Muscle of leg (tissue), 16 donors: ENCODE measurements at places on chromosomes 4 and X. TPM values are rescaled to one million over a fixed set of nuclear protein-coding genes. Genes with fewer than 3 reads are reported as not detected.

Gene C4orf36
- total RNA-seq = 0.44 TPM

Gene BCORL1
- total RNA-seq = 4.3 TPM

Gene TCEAL6
- not detected for total RNA-seq

Gene SH3D19
- 29.3 TPM for total RNA-seq

DNA sequence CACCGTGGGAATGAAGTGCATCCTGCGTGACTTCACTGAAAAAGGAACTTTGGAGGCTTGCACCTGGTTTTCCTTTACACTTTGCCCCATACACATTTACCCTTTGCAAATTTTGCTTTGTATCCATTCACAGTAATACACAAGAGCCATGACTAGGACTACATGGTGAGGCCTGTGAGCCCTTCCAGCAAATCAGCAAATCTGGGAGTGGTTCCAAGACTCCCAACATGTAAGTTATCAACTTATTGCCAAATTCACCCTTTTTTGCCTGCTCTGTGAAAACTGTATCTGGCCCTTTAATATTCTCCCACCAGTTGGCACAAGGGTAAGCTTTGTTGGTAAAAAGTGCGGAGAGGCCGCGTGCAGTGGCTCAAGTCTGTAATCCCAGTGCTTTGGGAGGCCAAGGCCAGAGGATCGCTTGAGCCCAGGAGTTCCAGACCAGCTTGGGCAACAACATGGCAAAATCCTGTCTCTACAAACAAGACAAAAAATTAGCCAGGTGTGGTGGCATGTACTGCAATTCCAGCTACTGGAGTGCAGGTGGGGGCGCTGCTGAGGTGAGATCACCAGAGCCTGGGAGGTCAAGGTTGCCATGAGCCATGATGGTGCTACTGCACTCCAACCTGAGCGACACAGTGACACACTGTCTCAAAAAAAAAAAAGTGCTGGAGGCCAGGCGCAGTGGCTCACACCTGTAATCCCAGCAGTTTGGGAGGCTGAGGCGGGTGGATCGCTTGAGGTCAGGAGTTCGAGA is 5.0 kb downstream of the PRMT9 start:
- DNase-seq = peak; percentile 4
- H3K27ac ChIP-seq = no peak overlapping the region
- H3K27me3 ChIP-seq = no peaks in the 10 kb centered on the region
- H3K4me3 ChIP-seq = no peak overlapping the region

- no peaks in the 10 kb centered on the region for H3K36me3 ChIP-seq
- no peak overlapping the region for H3K4me3 ChIP-seq
- DNase-seq = no peak
- H3K27ac ChIP-seq = no peak overlapping the region
- H3K4me1 ChIP-seq = no peaks in the 10 kb centered on the region
- H3K27me3 ChIP-seq = no peaks in the 10 kb centered on the region
Observed at GRCh38 chr4:11250510-11250909, 178.2 kb downstream of the HS3ST1 start.

DNA sequence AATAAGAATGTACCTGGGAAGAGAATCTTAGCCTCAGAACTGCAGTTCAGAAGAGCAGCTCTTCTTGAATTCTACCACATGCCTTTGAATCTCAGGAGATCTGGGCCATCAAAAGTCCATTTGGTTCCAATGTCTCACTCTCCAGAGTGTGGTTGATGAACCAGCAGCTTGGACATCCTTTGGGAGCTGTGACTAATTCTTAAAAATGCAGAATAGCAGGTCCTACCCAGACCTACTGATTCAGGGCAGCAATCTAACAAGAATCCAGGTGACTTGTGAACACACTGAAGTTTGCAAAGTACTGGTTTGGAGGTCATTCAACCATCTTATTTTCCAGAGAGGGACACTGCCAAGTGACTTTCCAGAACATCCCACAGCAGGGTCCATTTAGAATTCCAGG is 244.7 kb downstream of the PACRGL start:
- no peak overlapping the region for H3K4me3 ChIP-seq
- H3K27me3 ChIP-seq = no peaks in the 10 kb centered on the region
- no peaks in the 10 kb centered on the region for H3K36me3 ChIP-seq
- no peaks in the 10 kb centered on the region for H3K4me1 ChIP-seq

DNA sequence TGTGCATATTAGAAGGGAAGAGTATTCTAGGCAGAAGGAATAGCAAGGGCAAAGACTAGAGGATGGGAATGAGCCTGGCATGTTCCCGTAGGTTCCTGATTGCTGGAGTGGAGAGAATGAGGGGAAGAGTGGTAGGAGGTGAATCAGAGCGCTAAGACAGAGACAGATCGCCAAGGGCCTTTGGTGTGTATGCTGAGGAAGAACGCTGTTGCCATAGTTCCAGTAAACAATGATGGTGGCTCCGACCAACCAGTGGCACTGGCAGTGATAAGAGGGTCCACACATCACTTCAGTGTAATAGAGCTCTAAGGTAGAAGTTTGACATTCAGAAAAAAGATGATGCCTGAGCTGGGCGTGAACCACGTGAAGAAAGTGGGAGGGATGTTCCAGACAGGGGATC is 966 bp downstream of the TBC1D25 start:
- H3K4me3 ChIP-seq = no peak overlapping the region
- no peaks in the 10 kb centered on the region for H3K27me3 ChIP-seq
- peaks cover 5% of the 10 kb centered on the region for H3K4me1 ChIP-seq

- H3K4me3 ChIP-seq = no peak overlapping the region
- H3K36me3 ChIP-seq = no peaks in the 10 kb centered on the region
- no peak for DNase-seq
- H3K27ac ChIP-seq = no peak overlapping the region
Observed at GRCh38 chr4:47814618-47815295, 23.1 kb downstream of the CORIN start.

DNA sequence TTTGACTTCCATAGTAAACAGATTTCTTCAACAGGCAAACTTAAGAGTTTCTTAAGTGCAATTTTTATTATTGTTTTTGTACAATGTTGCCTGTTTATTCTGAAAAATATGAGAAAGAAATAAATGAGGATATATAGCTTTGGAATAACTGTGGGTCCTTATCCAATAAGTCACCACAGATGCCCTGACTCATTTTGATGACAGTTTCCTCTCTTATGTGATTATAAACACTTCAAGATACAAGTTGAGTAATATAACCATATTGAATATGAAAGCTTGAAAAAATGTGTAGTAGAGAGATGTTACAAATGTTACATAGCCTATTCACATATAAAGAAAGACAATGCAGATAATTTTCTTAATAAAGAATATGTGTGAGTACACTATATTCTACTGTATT is 931.6 kb downstream of the RAPGEF2 start:
- no peaks in the 10 kb centered on the region for H3K36me3 ChIP-seq
- no peak for DNase-seq
- no peak overlapping the region for H3K27ac ChIP-seq
- no peaks in the 10 kb centered on the region for H3K4me1 ChIP-seq
- no peak overlapping the region for H3K4me3 ChIP-seq
- H3K27me3 ChIP-seq = no peaks in the 10 kb centered on the region

- no peaks in the 10 kb centered on the region for H3K36me3 ChIP-seq
- no peak overlapping the region for H3K27ac ChIP-seq
- H3K27me3 ChIP-seq = no peaks in the 10 kb centered on the region
- no peaks in the 10 kb centered on the region for H3K4me1 ChIP-seq
- no peak overlapping the region for H3K4me3 ChIP-seq
Observed at GRCh38 chrX:144253356-144253755, 369.5 kb downstream of the UBE2NL start.

DNA sequence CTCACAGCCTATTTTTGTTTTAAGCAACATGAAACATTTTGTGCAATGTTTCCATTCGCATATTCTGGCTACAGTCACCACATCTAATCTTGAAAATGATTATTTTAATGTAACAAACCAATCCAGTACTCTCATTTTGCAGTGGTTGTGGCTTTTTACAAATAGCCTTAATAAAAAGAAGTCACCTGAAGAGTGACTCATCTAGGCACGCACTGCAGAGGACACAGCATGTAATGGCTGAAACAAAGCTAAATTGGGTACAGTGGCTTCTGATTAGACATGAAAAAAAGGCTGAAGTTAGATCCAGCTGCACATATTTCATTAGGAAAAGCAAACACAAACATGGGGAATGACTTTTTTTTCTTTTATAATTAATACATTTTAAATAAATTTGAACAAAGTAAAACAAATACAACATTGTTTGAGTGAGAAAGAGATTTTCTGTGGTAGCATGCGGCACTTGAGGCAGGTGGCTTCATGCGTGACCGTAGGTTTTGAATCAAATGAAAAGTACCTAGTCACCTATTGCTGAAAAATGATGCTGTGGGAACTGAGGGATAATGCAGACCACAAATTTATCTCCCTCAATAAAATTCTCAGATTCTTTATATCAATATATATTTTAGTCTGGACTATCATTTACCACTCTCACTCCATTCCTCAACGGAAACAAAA is 240.8 kb upstream of the DDX53 start:
- no peaks in the 10 kb centered on the region for H3K27me3 ChIP-seq
- no peaks in the 10 kb centered on the region for H3K36me3 ChIP-seq
- no peak overlapping the region for H3K27ac ChIP-seq
- H3K4me3 ChIP-seq = no peak overlapping the region
- DNase-seq = no peak

DNA sequence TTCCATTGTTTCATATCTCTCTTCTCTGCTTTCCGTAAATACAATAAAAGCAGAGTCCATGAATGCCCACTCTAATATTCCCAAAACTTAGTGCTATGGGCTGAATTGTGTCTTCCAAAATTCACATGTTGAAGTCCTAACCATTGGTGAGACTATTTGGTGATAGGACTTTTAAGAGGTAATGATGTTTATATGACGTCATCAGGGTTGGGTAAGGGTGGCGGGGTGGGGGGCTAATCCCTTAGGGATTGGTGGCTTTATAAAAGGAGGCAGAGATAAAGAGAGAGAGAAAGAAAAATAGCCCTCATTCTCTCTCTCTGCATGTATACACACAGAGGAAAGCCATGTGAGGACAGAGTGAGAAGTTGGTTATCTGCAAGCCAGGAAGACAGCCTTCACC is 722.2 kb downstream of the DMD start:
- no peak overlapping the region for H3K27ac ChIP-seq
- peaks cover 2% of the 10 kb centered on the region for H3K27me3 ChIP-seq

- peaks cover 59% of the 10 kb centered on the region for H3K36me3 ChIP-seq
- no peaks in the 10 kb centered on the region for H3K27me3 ChIP-seq
- no peak overlapping the region for H3K4me3 ChIP-seq
- no peak overlapping the region for H3K27ac ChIP-seq
- DNase-seq = no peak
- peaks cover 5% of the 10 kb centered on the region for H3K4me1 ChIP-seq
Observed at GRCh38 chr4:2649604-2650114, 106.5 kb downstream of the TNIP2 start.

DNA sequence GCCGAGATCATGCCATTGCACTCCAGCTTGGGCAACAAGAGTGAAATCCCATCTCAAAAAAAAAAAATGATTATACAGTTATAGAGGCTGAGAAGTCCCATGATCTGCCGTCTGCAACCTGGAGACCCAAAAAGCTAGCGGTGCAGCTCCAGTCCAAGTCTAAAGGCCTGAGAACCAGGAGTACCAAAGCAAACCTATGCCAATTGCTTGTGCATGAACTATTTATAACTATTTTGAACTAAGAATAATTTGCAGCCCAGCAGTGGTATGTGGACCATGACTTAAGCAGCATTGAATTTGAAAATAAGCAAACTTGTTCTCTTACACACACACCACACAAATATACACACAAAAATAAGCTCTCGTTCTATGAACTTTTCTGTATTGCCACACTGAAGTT is 51.8 kb downstream of the TASL start:
- H3K4me1 ChIP-seq = no peaks in the 10 kb centered on the region
- H3K4me3 ChIP-seq = no peak overlapping the region
- H3K27ac ChIP-seq = no peak overlapping the region
- no peak for DNase-seq
- no peaks in the 10 kb centered on the region for H3K36me3 ChIP-seq

DNA sequence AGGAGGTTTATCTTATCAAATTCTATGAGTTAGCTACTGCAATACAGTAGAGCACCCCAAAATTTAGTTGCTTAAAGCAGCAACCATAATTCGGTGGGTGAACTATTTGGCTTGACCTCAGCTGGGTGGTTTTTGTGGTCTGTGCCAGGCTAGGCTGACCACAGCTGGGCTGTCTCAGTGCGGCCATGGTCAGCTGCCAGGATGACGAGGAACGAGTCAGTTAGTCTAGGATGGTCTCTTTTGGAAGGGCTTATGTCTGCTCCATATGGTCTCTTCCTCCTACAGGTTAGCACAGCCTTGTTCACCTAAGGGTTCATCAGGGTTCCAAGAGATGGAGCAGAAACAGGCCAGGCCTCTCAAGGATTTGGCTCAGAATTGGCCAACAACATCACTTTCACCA is 210.4 kb downstream of the PALLD start:
- peaks cover 11% of the 10 kb centered on the region for H3K4me1 ChIP-seq
- H3K4me3 ChIP-seq = no peak overlapping the region
- H3K36me3 ChIP-seq = peaks cover 3% of the 10 kb centered on the region

DNA sequence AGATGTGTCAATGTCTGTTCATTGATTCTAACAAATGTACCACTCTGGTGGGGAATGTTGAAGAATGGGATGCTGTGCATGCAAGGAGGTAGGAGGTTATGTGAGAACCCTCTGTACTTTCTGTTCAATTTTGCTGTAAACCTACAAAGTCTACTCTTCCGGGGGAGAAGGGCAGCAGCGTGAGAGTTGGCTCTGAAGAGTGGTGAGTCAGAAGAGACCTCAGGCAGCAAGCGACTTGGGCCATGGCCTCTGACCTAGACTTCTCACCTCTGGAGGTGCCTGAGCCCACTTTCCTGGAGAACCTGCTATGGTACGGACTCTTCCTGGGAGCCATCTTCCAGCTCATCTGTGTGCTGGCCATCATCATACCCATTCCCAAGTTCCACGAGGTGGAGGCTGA is 26.7 kb downstream of the MANBA start:
- no peaks in the 10 kb centered on the region for H3K27me3 ChIP-seq
- H3K27ac ChIP-seq = no peak overlapping the region
- no peak for DNase-seq
- no peaks in the 10 kb centered on the region for H3K4me1 ChIP-seq

DNA sequence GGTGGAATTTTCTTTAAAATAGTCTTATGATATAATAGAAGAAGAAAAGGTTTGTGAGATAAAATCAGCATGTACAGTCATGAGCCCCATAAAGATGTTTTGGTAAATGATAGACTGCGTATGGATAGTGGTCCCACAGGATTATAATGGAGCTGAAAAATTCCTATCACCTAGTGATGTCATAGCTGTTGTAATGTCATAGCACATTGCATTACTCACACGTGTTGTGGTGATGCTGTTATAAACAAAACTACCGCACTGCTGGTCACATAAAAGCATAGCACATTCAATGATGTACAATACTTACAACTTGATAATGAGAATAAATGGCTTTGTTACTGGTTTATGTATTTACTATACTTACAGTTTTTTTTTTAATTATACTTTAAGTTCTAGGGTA is 715.2 kb upstream of the HTR2C start:
- H3K36me3 ChIP-seq = no peaks in the 10 kb centered on the region
- H3K4me3 ChIP-seq = no peak overlapping the region
- H3K27ac ChIP-seq = no peak overlapping the region

- no peak overlapping the region for H3K4me3 ChIP-seq
- H3K27ac ChIP-seq = no peak overlapping the region
- DNase-seq = no peak
- H3K27me3 ChIP-seq = peaks cover 8% of the 10 kb centered on the region
- peaks cover 6% of the 10 kb centered on the region for H3K36me3 ChIP-seq
Observed at GRCh38 chrX:19368576-19368975, 24.8 kb downstream of the PDHA1 start.
